ENCODE measurements at places on chromosomes 12 and 14.

DNA sequence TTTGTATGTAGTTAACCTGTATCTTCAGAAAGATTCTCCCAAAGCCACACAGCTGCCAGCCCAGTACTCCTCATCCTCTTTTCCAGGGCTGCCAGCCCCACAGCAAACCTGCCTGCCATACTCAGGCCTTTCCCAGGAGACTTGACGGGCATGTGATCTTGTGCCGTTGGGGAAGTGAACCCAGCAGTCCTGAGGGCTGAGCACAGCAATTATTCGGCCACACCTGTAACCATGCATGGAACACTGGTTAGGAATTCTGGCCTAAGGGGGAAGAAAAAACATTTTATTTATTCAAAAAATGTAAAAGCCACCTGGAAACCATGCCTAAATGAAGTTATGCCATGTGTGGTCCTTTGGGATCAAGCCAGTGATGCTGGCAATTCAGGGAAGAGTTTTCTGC lies 145.3 kb downstream of the GRIN2B start:
- no peak for DNase-seq

GRCh38 chr12:3532931-3533702 lies 42.1 kb downstream of the PRMT8 start:
- DNase-seq, result no peak

- no peak for DNase-seq
Measured at GRCh38 chr12:102005256-102005655, 56.5 kb downstream of the WASHC3 start.

DNA sequence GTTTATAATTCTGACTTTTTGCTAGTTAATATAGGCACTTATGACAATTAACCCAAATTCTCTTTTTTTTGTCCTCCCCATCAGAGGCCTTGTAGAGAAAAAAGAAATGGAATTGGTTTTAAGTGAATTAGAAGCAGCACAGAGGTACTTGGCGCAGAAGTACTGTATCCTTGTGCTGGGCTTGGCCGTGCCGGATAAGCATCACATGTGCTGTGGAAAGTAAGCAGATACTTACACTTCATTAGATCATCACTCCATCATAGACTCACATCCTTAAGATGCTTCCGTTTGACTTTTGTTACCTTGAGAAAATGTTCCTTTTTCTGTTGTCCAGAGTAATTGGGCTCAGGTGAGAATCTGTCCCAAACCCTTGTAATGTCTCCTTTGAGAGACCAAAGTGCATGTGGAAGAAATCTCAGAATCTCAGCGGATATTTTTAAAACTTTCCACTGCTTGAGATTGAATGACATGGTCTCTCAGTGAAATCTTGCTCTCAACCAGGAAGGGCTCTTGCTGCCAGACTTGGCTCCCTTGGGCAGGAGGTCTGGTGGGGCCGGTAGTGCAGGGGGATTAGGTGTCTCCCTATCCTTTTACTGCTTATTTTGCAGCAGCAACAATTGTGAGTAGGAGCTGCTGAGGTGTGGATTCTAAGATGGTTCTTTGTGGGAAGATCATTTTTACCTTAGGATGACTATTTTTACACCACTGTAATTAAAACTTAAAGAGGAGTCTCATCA lies 24.8 kb downstream of the PPP1R36 start:
- DNase-seq, result no peak
